ENCODE measurements at places on chromosomes 2 and 18. TPM values are rescaled to one million over a fixed set of nuclear protein-coding genes. Genes with fewer than 3 reads are reported as not detected.
A peak's percentile ranks its signal among the peaks of the same experiment; 100 is the strongest.

GRCh38 chr2:171180229-171180930 lies 19.7 kb upstream of the TLK1 start:
- H3K4me3 ChIP-seq, result no peak overlapping the region
- peaks cover 6% of the 10 kb centered on the region for H3K4me1 ChIP-seq
- H3K27ac ChIP-seq, result no peak overlapping the region
- no peak for DNase-seq
- no peaks in the 10 kb centered on the region for H3K27me3 ChIP-seq

The CNOT9 gene
- total RNA-seq, result 41.6 TPM

The CCDC150 gene
- 6.1 TPM for total RNA-seq

DNA sequence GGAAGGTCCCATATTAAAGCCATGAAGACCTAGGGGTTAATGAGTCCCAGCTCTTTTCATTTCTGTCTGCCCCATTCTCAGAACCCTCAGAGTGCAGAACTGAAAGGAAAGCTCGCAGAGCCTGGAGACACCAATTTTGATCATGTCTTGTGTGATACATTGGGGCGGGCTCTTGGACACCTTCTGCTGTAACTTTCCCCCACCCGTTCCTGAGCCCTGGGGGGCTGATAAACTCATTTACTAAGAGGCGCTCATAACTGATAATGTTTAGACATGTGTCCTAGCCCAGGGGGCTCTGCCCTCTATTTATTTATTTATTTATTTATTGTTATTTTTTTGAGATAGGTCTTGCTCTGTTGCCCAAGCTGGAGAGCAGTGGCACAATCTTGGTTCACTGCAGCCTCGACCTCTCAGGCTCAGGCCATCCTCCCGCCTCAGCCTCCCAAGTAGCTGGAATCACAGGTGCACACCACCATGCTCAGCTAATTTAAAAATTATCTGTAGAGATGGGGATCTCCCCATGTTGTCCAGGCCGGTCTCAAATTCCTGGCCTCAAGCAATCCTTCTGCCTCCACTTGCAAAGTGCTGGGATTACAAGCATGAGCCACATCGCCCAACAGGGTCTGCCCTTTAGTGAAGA lies 72.4 kb upstream of the HAAO start:
- H3K27me3 ChIP-seq, result no peaks in the 10 kb centered on the region
- H3K4me3 ChIP-seq, result no peak overlapping the region
- no peak overlapping the region for H3K27ac ChIP-seq
- DNase-seq, result no peak
- peaks cover 8% of the 10 kb centered on the region for H3K36me3 ChIP-seq

The CHRND gene
- not detected for total RNA-seq

- H3K27me3 ChIP-seq, result no peaks in the 10 kb centered on the region
- H3K4me3 ChIP-seq, result no peak overlapping the region
- no peak for DNase-seq
- no peak overlapping the region for H3K27ac ChIP-seq
- H3K4me1 ChIP-seq, result no peaks in the 10 kb centered on the region
Observed at GRCh38 chr2:127950264-127950663, 64.5 kb upstream of the AMMECR1L start.

DNA sequence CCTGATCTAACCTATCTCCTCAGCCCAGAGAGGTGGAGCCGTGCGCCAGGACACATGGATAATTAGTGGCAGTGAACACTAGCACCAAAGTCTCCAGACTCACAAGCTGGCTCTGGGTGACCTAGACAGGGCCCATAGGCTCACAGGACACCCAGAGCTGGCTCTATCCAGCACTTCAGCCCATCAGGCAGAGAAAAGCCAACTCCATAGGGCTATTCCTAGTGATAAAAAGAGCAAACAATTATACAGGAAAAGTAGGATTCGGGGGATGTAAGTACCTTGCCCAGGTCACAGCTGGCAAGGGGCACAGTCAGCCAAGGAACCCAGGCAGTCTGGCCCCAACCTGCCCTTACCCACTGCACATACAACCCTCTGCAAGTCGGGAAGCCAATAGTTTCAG lies 178.6 kb downstream of the TNS1 start:
- H3K4me1 ChIP-seq, result peaks cover 19% of the 10 kb centered on the region
- no peak overlapping the region for H3K27ac ChIP-seq
- no peaks in the 10 kb centered on the region for H3K27me3 ChIP-seq
- no peak for DNase-seq
- peaks cover 20% of the 10 kb centered on the region for H3K36me3 ChIP-seq
- H3K4me3 ChIP-seq, result no peak overlapping the region

The AQP4 gene
- not detected for total RNA-seq

DNA sequence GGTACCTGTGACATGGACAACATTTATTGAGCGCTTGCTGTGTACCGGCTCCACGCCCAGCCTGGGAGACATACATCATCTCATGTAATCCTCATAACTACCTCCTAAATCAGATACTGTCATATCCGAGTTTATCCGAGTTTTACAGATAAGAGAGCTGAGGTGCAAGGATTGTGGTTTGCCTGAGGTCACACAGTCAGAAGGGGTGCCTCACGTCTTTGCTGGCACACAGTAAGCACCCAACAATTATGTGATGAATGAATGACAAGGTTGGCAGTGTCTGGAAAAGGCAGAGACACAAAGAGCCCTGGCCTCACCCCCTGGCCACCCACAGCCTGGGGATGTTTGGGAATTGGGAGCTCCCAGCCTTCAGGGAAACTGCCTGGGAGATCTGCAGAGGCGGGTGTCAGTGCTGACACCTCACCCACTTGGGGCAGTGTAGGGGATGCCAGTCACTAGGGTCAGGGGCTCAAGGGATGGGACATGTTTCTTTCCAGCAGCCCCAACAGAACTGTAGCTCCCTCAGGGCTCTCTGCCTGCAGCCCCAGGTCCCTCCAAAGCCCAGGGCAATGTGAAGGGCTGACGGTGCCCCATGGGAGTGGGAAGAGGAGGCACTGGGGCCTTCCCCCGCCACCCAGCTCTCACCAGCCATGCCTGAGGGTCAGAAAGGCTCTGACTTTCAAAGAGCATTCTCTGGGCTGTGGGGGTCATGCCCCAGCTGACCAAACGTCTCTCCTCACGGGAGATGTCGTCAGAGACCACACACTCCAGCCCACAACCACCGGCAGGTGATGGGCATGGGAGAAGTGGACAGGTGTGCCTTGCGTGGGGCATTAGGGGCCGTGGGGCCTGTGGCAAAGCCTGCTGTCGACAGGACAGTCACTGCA lies 157.5 kb downstream of the ZFP36L2 start:
- H3K27me3 ChIP-seq, result no peaks in the 10 kb centered on the region
- H3K36me3 ChIP-seq, result no peaks in the 10 kb centered on the region
- peaks cover 43% of the 10 kb centered on the region for H3K4me1 ChIP-seq

DNA sequence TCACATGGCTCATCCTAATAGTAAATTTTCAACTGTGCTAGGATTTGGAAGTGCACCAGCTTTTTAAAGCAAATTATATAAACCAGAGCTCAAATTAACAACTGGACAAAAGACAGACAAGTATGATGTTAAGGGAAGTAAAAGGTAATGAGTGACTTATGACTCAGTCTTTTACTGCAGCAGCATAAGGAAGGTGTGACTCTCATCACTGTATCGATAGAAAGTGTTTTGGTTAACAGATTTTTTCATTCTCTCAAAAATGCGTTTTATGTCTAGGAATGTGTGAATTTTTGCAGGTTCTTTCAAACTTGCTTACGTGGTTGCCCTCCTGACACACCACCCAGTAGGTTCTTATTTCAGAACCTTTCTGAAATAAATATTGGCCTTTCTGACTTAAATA lies 244.2 kb upstream of the BOD1L2 start:
- no peaks in the 10 kb centered on the region for H3K36me3 ChIP-seq
- H3K27me3 ChIP-seq, result no peaks in the 10 kb centered on the region
- no peaks in the 10 kb centered on the region for H3K4me1 ChIP-seq
- no peak overlapping the region for H3K27ac ChIP-seq

The FOXD4L1 gene
- 0.18 TPM for total RNA-seq

GRCh38 chr2:57885742-57886141 lies 160.9 kb upstream of the VRK2 start:
- no peaks in the 10 kb centered on the region for H3K36me3 ChIP-seq

DNA sequence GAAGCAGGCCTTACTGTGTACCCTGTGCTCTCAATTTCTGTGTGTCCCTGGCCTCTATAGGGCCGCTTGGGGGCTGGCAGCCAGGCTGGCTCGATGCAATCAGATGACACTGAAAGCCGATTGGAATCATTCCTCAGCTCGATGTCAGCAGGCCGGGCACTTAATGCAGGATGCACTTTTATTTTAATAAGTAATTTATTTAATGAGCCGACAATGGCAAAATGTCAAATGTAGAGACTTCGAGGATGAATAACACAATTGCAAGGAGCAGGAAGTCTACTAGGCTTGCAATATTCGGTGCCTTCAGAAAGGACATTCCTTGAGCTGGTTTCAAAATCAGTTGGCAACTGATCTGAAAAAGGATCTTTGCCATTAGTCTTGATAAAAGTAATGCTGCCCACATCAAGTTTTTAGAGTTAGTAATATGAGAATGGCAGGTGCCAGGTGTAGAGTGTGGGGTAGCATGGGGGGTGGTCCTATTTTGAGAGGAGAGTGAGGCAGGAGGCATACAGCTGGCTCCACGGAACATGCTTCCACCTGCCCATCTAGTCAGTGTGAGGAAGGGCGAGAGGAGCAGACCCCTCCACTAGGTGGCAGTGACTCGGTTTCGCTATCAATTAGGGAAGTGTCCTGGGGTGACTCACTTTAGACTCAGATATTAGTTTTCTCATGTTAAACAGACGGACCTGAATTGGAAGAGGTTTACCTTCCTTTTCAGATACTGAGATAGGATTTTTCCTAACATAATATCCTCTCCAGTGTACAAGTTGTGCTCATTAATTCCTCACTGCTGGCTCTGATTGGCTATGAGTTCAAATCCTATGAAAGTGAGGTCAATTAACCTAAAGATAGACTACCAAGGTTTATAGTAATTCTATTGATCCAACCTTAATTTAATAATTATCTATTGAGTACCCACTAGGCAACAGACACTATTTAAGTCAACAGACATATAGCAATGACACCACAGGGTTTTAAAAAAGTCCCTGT lies 80.9 kb downstream of the NABP1 start:
- H3K4me3 ChIP-seq, result no peak overlapping the region
- no peak for DNase-seq
- H3K4me1 ChIP-seq, result no peaks in the 10 kb centered on the region

DNA sequence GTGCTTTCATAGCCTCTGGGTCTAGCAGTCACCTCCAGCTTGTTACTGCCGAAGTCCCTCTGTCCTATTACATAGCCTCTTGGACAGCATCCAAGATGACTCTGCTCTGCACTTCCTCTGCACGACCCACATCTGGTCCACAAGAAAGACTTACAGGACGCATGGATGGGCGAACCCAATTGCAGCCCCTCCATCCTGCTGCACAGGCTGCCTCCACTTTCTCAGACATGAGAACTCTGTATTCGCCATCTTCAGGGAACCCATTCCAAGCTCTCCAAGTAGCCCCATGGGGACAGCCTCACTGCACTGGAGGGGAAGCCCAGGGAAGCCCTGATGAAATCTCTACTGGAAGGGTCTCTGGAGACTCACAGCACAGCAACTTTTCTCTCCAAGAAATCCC lies 172.1 kb downstream of the GFPT1 start:
- no peak overlapping the region for H3K27ac ChIP-seq
- no peaks in the 10 kb centered on the region for H3K27me3 ChIP-seq
- no peak for DNase-seq
- peaks cover 28% of the 10 kb centered on the region for H3K4me1 ChIP-seq
- peaks cover 29% of the 10 kb centered on the region for H3K36me3 ChIP-seq
- no peak overlapping the region for H3K4me3 ChIP-seq

The TEKT4 gene
- not detected for total RNA-seq

DNA sequence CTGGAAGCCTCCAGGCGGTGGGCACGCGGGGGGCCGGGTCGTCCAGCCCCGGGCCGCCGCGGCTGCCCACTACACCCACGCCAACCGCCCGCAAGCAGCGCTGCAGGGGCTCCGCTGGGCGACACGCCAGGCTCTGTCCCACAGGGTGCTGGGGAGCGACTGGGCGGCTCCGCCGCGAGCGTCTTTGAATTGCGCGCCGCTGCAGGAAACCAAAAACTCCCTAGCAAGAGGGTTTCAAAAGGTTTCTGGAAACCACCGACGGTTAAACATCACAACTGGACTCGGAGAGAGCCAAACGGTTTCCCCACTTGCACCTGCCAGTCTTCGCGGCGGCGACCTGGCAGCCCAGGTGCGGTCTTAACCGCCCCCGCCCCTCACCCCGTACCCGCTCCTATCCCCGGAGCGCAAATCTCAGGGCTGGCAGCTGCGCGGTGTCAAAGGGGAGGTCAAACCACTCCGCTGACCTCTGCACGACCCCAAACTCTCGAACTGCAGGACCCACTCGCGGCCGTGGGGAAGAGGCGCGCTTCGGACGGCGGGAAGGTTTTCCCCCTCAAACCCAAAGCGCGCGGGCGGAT lies 1.0 kb downstream of the CXCR4 start:
- H3K4me3 ChIP-seq, result peak overlapping the region; percentile 71
- H3K36me3 ChIP-seq, result no peaks in the 10 kb centered on the region
- H3K4me1 ChIP-seq, result peaks cover 31% of the 10 kb centered on the region
- peaks cover 84% of the 10 kb centered on the region for H3K27me3 ChIP-seq
- H3K27ac ChIP-seq, result no peak overlapping the region
- no peak for DNase-seq

DNA sequence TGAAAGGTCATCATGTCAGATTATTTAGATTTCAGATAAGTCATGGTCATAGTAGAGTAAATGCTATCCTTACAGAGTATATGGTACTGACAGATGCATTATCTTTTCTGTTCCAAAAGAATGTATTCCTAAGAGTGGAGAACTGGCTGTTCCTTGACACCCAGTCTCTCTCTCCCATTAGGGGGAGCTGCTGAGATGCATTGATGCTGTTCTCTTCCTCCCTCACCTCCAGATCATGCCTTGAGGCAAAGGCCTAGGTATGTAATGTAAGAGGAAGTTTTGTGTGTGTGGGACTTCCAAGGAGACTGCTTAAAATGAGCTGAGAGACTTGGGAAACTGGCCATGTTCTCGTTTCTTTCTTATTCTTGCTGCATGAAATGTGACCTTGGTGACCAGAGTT lies 979.5 kb upstream of the CELF4 start:
- no peaks in the 10 kb centered on the region for H3K27me3 ChIP-seq
- no peaks in the 10 kb centered on the region for H3K36me3 ChIP-seq
- no peaks in the 10 kb centered on the region for H3K4me1 ChIP-seq
- H3K4me3 ChIP-seq, result no peak overlapping the region

Measured in osteocyte (in vitro differentiated cells).